CD14-positive monocyte (primary cell): ENCODE measurements at places on chromosomes 2 and 18. TPM values are rescaled to one million over a fixed set of nuclear protein-coding genes. Genes with fewer than 3 reads are reported as not detected.
A peak's percentile ranks its signal among the peaks of the same experiment; 100 is the strongest.

DNA sequence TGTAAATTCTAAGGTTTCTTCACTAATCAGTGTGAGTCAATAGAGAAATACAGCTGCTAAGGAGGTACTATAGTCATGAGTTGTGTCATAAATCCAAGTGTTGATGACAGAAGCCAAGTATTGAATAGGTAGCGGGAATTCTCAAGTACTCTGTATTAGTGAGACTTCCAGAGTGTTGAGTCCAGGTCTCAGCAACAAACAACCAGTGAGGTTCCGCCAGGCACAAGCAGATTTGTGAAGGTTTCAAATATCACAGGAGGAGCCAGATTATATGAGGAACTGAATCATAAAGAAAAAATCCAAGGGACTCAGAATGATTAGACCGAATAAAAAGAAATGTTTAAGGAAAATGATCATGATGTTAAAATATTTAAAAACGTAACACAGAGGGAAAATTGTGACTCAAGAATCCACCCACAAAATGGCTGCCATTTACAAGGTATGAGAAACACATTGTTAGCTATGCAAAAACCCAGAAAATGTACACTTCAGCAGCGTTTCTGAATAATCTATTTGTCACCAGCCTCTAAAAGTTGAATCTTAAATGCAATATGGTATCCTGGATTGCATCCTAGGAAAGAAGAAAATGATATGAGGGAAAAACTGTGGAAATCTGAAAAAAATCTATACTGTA, 27.3 kb upstream of the EVA1A start:
- DNase-seq, result no peak

- DNase-seq, result peak; percentile 29
Measured at GRCh38 chr2:74979844-74980243, 21.4 kb downstream of the POLE4 start.

DNA sequence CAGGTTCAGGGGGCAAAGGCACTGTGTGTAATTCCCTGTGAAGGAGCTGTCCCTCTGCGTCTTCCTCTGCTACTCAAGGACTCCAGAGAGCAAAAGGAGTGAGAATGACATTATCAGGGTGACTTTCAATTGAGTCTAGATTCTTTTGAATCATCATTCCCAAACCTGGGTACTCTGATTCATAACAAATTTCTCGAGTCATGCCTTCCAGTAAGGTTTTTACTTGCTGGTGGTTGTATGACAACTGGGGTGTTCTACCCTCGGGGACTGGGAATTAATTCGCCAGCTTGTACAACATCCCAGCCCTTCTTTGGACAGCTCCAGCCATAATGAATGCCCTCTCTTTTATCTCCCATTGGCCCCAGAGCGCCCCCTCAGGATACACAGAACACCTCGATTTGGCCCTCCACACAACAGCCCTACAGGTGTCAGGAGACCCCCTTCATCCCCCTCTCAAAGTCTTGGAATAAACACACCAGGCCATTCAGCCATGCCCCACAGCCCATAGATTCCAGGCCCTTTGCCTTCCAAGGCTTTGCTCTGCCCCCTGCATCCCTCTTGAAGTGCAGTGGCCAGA, 254.5 kb downstream of the KLHL29 start:
- no peak for DNase-seq

GRCh38 chr2:196335221-196335634, 163.8 kb upstream of the STK17B start:
- no peak for DNase-seq

Gene TEKT4
- polyA plus RNA-seq, result not detected in 2 replicates

Gene GREB1L
- polyA plus RNA-seq, result 0.03 TPM

Gene IL1RL1
- polyA plus RNA-seq, result not detected

GRCh38 chr18:24470022-24470618, 9.7 kb downstream of the HRH4 start:
- DNase-seq, result no peak

Gene CACNB4
- polyA plus RNA-seq, result 0.44 TPM

DNA sequence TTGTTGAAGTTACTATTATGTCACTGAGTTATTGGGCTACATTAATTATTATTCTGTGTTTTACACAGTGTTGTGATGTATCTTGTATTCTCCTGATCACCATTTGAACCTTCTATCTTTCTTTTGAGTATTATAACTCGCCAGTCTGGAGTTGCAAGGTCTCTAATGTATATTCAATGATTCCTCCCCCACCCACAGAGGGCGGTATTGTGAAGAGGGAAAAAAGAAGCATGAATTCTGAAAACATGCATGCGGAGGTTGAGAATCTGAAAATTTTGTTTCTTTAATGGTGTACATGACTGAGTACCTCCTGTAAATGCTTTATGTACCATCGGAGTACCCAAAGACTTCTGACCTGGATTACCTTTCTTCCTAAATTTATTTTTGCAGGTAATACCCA, 266.6 kb downstream of the NR4A2 start:
- no peak for DNase-seq

DNA sequence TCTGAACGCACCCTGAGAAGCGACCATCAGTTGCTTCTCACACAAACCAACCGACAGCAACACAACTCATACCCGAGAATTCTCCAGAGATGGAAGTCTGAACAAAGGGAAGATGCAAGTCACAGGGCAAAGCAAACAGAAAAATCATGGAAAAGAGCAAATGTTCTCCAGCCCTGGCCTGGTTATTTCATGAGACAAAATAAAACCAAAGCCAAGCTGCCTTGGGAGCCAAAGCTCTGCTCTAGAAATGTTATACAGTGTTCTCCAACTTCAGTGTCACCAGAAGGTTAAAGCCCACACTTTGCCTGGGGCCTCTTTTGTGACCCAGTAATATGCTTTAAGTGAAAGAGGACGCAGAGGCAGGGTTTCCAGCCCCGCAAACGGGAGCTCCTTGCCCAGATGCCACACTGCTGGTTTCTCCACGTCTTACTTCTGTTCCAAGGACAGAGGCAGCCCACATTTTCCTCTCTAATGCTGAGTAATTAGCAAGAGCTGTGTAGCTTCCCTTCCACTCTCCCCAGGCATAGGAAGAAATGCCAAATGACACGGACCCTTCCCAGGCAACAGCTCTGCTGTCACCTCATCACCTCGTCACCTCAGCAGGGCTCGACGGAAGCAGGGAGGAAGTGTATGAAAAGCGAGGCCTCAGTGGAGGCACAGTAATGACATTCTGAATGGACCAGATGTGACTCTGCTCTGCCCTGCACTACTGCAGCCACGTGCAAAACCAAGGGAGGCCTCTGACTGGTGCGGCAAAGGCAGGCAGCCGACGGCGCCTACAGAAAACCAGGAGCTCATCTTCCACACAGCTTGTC, 64.7 kb downstream of the FBXO15 start:
- no peak for DNase-seq

Gene ST6GAL2
- polyA plus RNA-seq, result not detected

- DNase-seq, result no peak
Measured at GRCh38 chr2:128367601-128368359, 49.1 kb upstream of the HS6ST1 start.

DNA sequence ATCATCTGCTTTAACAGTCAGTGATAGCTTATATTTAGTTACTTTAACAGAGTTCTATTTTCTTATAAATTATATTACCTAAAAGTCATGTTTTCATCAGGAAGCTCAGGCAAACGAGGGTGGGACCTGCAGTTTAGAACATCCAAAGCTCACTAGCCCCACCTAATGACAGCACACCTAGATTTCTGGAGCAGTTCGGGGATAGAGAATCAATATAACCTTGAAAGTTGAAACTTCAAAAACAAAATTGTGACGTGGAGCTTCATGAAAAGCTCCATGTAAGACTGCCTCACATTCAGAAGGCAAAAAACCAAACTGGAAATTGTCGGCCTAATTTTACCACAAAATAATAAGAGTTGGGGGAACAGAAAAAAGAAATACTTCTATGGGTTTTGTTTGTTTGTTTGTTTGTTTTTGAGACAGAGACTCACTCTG, 185.9 kb upstream of the CCDC150 start:
- DNase-seq, result no peak

GRCh38 chr18:54466248-54467005, 108.7 kb downstream of the C18orf54 start:
- DNase-seq, result no peak

- no peak for DNase-seq
Measured at GRCh38 chr18:57841568-57841967, 38.5 kb upstream of the ATP8B1 start.

DNA sequence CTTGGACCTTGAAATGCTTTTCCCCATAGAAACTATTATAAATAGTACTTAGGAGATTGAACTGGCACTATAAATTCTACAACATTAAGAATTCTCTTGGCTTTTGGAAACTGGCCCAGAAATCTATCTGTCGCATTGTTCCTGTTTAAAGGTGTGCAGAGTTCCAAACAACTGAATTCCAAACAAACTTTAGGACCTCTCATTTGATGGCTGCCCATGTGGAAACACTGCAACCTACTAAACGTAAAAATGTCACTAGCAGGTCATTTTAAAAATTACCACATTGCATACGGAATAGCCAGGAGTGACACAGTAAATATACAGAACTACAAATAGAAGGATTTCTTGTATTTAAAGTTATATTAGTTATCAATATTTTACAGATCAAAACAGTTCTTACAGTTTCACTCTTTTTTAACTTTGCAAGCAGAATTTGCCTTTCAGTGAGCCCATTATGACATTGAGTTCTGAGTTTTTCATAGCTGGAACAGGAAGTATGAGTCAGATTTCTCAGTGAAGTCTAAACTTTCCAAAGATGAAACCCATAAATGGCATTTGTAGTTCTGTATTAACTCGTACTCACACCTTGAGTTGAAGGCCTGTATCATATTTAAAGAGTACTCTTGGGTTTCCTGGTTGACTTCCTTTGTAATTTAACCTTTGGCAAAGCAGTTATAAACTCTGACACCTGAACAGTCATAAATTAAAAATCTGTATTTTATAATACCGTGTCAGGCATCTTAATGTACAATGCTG, 142.3 kb upstream of the BOD1L2 start:
- peak; percentile 42 for DNase-seq

DNA sequence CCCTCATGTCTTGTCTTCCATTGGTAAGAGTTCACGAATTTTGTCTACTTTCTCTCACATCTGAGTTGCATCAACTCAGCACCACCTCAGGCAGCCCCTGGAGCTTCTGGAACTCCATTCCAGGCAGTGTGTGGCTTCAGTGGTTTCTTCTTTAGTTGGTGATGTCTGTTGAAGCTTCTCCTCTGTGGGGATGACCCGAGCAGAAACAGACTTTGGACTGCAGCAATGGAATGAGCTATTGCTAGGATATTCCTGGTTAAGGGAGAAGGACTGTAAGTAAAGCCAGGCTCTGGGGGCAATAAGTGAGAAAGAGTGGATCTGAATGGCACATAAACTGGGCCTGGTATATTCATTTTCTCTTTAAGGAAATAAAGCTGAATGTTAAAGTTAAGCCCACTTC, 32.3 kb upstream of the STAT4 start:
- no peak for DNase-seq

Gene NDUFV2
- 162 TPM for polyA plus RNA-seq

DNA sequence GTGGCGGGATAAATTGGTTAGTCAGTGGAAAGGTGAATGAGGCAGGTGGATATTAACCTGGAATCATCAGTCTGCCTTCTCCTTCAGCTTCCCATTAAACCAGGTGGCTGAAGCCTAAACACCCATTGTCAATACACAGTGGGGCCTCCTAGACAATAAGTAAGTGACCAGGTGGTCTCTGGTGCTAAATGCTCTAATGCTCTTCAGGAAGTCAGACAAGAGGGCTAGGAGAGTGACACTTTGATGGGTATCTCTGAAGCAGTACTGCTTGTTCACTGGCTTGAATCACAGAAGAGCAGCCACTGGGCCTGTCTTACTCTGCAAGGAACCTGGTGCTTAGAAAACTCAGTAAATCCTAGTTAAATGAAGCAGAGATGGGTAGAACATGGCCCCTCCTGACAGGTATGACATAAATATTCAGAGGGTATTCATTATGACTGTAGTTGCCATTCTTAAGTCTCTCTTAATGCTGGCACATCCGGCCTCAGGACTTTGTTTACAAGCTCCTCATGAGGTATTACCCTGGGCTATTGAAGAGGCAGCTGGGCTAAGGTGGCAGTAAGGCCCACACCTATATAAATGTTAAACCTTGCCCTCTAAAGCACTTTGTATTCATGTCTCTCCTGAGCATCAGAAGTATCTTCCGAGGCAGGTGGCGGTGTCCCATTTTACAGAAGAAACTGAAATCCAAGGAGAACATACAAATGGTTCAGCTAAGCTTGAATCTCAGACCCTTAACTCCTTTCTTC, 104.9 kb downstream of the NCK2 start:
- DNase-seq, result no peak

GRCh38 chr2:9053534-9053931, 50.0 kb upstream of the MBOAT2 start:
- DNase-seq, result no peak

Gene IL1R1
- 0.98 and 2.6 TPM in 2 replicates for polyA plus RNA-seq
